ENCODE measurements at places on chromosomes 2 and 18.

- DNase-seq, result no peak
These were observed 67.4 kb downstream of the MEP1B start for GRCh38 chr18:32257084-32257785.

- DNase-seq, result no peak
These were observed 583.6 kb downstream of the FBXO15 start for GRCh38 chr18:73563901-73564472.

DNA sequence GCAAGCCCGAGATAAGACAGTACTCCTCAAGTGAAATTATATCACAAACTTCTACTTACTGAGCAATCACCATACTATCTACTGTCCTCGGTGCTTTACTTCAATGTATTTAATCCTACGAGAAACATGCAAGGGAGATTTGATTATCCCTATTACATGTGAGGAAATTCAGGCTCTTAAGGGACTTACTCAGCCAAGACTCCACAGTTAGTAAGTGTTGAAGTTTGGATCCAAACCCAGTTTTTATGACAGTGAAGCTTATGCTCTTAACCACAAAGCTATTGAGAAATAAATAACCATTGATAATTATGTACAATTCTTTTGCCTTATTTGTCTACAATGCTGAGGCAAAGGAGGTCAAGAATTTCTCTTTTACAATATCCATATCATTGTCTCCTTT, 672.9 kb upstream of the ACVR2A start:
- DNase-seq, result no peak

GRCh38 chr2:133390156-133390555, 178.1 kb downstream of the NCKAP5 start:
- DNase-seq, result no peak

- no peak for DNase-seq
These were observed 9.6 kb upstream of the SP140L start for GRCh38 chr2:230317366-230317765.

- no peak for DNase-seq
These were observed 87.8 kb downstream of the KCTD18 start for GRCh38 chr2:200422071-200422470.

DNA sequence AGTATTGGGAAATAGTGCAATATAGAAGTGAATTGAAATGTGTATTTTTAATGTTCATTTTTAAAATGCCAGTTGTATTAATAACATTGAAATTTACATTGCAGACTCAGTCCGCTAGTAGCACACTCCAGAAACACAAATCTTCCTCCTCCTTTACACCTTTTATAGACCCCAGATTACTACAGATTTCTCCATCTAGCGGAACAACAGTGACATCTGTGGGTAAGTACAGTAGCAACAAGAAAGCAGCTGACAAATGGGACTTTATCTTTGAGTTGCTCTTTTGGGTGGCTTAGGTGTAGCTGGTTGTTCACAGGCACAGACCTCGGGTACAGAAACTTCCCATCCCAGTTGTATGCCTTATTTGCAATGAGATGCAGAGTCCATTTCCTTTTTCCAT, 118.2 kb upstream of the IL1R2 start:
- DNase-seq, result no peak

DNA sequence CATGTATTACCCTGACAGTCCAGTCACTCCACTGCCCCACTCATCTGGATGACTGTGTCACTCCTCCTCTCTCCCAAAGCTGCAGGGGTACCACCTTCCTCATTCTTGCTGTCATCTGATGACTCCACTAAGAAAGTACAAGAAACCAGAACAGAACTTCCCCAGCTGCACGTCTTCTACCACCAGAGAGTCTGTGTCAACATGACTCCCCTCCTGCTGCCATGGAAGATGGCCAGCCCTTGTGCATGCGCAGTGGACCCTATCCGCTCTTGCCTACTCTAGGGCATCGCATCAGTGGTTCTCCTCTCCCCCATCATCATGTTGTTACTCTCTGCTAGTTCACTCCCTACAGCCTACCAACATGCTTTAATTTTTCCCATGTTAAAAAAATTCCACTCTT, 14.5 kb upstream of the ST8SIA3 start:
- DNase-seq, result no peak

- no peak for DNase-seq
These were observed 521 bp downstream of the MYCN start for GRCh38 chr2:15940661-15941480.

DNA sequence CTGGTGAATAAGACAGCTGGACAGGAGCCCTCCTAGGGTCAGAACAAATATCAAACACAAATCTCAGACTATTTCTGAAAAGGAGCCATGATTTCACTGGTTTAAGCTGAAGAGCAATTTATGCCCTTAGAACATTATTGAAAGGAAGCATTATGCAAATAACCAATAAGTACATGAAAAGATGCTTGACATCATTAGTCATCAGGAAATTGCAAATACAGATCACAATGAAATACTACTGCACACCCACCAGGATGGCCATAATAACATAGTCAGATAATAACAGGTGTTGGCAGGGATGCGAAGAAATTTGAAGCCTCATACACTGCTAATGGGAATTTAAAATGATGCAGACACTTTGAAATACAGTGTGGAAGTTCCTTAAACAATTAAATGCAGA, 176.4 kb upstream of the RAB6C start:
- DNase-seq, result no peak

GRCh38 chr2:75466708-75467311, 93.9 kb downstream of the EVA1A start:
- no peak for DNase-seq

DNA sequence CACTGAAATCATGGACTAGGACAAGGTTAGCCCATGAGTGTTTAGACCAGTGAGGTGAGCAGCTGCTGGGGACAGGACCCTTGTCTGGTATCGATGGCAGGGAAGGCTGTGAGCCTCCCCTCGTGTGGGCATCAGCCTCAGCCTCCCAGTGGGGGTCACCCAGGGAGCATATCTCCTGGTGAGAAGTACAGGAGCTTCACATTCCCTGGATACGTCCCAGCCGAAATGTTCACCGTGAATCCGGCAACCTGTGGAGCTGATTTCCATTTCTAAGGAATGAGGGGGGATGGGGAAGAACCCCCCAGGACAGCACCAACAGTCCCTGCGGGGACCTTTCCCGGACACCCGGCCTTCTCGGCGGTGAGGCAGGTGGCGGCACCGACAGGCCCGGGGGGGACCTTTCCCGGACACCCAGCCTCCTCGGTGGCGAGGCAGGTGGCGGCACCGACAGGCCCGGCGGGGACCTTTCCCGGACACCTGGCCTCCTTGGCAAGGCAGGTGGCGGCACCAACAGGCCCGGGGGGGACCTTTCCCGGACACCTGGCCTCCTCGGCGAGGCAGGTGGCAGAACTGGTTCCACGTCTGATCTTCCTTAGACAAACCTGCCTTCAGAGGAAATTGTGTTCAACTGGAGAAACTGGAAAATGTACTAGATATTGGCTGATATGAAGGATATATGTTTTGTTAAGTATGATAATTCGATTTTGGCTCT, 21.2 kb downstream of the RTP5 start:
- no peak for DNase-seq

DNA sequence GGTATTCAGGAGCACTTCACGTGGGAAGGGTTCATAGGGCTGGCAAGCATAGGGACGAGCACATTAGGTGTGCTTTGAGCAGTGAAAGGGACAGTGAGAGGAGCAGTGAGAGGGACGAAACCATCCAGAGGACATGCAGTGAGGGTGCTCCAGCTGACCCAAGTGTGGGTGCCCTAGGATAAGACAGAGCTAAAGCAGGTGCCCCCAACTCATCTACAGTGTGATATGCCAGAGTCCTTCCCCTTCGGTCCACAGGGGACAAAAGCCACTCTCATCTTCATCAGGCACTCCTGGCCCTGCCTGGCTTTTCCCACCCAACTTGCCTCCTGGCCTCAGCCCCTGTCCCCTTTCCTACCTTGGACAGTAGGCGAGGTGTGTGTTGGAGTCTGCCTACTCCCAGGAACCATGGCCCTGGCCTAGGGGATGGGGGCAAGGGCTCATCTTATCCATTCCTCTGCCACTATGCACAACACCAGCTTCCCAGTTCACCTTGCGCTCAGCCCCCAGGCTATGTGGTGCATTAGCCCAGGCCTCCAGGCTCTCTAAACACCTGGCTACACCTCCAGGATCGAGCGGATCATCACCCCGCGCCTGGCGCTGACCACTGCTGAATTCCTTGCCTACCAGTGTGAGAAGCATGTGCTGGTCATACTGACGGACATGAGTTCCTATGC, 16.1 kb upstream of the ANKRD53 start:
- no peak for DNase-seq

DNA sequence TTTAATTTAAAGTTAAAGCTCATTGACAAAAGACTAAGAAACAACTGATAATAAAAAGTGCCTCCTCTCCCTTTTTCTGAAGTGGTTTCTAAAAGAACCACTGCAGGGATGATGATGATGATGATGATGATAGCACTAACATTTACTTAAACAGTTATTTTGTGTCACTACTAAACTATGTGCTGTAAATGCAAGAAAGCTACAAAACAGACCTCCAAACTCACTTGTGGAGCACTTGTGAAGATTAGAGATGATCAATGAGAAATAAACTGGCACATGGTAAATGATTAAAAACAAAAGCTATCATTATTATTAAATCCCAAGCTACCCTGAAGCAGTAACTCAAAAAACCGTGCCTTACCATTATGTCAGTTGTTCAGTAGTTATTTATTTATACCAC, 88.7 kb downstream of the SLC8A1 start:
- no peak for DNase-seq

DNA sequence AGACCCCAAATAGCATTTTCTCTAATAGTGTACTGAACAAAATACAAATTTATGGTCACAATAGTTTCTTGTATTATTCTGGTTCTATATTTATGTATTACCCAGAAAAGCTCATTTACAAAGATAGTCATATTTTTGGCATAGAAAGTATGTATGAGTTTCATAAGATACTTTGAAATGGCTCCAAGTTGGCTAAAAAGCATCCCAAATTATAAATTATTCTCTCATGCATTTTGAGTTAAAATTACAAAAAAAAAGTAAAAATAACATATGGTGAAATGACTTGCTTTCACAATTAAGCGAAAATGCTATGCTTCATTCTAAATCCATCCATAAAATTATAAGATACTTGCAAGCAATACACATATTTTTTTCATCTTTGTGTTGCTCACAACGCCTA, 530.7 kb downstream of the ZNF804A start:
- no peak for DNase-seq

DNA sequence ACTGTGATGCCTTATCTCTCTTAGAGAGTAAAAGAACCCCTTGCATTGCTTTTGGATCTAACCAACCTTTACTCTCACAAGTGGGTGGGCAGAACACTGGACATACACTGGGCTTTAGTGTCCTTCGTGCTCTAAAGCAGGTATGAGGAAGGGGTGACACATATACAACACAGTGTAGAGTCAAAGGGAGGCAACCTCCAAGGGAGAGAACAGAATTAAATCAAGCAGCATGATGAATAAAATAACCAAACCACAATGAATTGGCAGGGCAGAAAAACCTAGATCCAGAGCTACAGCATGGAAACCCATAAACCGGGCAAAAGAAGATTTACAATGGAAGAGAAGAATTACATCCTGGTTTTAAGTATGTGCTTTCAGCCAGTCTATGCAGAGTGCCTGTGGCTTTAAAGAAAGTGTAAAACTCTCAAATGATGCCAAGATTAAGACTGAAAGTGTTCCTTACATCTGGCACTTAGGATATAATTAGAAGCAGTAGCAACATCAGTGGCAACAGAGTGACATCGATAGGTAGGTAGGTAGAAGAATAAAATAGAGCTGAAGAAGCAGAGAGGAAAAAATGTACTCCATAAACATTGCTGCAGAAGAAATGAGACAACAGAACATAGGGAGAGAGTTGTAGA, 191.7 kb upstream of the ZC3H15 start:
- DNase-seq, result no peak

DNA sequence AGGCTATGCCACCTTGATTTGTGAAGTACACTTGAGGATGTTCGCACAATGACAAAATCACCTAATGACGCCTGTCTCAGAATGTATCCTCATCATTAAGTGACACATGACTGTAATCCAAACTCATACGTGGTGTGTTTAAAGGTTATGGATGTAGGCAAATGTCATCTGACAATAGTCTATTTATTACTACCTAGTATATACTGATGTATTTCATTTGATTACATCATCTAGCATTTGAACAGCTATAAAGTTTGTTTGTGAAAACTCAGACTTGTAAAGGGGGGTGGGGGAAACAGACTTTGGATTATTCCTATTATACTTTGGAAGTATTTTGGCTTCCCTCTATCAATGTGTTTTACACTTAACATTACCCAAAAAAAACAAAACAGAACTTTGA, 129.9 kb downstream of the TANC1 start:
- DNase-seq, result no peak

- no peak for DNase-seq
These were observed 22.5 kb upstream of the CDKL4 start for GRCh38 chr2:39266139-39266805.

- DNase-seq, result no peak
These were observed 931.1 kb downstream of the LRP1B start for GRCh38 chr2:141199711-141200110.

- no peak for DNase-seq
These were observed 36.1 kb downstream of the DHRS9 start for GRCh38 chr2:169105476-169105875.

DNA sequence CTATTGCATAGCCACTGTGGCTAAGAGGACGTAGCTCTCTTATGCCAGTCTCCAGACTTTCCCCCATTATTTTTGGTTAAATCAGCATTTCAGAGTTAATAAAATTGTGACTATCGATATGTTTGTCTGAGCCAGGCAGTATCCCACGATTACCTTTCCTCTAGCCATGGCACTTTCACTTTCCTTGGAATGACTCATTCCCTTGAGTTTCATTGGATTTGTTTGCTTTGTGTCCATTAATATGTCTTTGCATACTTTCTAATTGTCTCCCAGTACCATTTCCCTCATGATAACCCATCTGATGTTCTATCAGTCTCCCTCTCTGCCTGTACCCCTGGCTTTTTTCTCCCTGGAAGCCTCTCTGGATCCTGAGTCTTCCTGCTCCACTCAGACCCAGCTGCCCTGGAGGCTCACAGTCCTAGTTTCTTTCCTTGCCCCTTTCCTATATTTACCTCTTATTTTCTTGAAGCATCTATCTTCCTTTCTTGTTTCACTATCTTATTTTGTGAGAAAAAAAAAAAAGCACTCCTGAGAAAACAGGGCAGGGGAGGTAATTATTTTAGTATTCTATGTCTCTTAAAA, 126.1 kb downstream of the MTX2 start:
- no peak for DNase-seq

DNA sequence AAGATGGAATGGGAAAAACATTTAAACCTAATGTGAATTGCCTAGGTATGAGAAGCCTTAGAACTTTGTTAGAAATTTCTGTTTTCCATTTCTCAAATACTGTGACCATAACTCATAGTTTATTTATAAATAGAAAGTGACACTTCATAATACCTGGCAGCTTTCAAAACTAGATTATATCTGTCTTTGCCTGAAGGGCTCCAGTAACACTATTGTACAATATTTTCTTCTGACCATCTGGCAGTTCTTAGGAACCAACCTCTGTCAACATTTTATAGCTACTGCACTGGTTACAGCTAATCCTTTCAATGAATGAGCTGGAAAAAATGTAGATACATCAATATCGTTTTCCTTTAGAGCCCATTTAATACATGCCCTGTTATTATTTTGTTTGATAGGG, 237.4 kb downstream of the CAMKMT start:
- no peak for DNase-seq

GRCh38 chr2:161161074-161161706, 962 bp downstream of the TANK start:
- no peak for DNase-seq

GRCh38 chr2:177324797-177325196, 60.3 kb upstream of the NFE2L2 start:
- no peak for DNase-seq

Measured in T-helper 9 cell (primary cell).